ENCODE measurements at places on chromosomes 6 and 20.

DNA sequence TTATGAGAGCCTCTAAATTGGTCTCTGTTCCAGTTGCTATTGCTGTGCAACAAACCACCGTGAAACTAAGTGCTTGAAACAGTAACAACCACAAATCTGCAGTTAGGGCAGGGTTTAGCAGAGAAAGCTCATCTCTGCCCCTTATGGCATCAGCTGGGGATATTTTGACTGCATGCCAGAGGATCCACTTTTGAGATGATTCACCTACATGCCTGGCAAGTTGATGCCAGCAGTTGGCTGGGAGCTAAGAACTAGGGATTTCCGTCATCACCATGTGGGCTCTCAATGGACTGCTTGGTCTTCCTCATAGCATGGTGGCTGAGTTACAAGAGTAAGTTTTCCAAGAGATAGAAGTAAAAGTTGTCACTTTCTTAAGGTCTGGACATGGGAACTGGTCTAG lies 35.1 kb downstream of the PLCB4 start:
- DNase-seq = no peak

- DNase-seq = no peak
Measured at GRCh38 chr6:32244270-32244669, 20.4 kb upstream of the NOTCH4 start.

GRCh38 chr20:39518654-39519053 lies 556.5 kb downstream of the DHX35 start:
- no peak for DNase-seq

- DNase-seq = no peak
Measured at GRCh38 chr20:33401921-33402369, 626 bp upstream of the CDK5RAP1 start.

DNA sequence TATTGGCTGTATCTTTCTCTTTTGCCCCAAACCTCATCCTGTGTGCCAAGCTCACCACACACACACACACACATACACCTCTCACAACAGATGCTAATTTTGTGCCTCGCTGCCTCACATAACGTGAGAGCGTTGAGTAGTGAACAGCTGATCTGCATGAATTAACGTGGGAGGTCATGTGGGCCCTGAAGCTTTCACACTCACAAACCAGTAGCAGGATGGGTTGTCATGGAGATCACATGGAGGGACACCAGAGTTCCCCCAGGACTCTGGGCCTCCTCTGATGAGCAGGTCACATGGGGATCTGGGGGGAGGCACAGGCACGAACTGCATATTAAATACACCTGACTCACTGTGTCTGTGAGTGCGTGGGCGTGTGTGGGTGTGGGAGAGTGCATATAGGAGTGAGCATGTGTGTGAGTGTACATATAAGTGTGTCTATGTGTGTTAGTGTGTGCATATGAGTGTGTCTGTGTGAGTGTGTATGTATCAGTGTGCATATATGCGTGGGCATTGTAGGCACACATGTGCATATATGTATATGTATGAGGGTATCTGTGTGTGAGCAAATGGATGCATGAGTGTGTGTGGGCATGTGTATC lies 62.7 kb upstream of the SULF2 start:
- no peak for DNase-seq

- DNase-seq = no peak
Measured at GRCh38 chr6:101086473-101086872, 205.3 kb upstream of the ASCC3 start.

DNA sequence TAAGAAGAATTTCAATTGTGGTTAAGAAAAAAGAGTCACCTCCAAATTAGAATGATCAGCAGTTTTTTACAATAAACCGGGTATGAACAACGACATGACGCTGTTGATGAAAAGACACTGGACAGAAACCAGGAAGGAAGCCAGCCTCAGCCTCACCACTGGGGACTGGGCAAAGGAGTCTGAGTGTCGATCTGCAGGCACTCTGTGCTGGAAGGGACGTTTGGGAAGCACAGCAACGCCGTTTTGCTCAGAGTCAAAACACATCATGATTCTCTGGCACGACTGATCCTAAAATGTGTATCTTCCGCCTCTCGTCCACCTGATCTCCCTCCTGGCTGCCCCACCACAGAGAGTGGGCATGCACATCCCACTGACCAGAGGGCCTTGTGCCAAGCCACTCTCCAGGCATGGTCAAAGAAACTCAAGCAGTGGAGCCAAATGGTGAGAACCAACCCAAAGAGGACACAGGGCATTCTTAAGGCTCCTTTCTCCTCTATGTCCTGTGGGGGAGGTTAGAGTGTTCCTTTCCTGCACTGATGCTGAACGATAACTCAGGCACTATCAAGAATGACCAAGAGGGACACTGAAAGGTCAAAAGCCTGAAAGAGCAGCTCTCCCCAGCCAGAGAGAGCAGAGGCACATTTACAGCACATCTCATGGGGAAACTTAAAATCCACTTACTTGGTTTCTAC lies 68.8 kb downstream of the AGPAT4 start:
- DNase-seq = no peak

GRCh38 chr6:158879180-158879579 lies 60.0 kb upstream of the EZR start:
- DNase-seq = no peak

DNA sequence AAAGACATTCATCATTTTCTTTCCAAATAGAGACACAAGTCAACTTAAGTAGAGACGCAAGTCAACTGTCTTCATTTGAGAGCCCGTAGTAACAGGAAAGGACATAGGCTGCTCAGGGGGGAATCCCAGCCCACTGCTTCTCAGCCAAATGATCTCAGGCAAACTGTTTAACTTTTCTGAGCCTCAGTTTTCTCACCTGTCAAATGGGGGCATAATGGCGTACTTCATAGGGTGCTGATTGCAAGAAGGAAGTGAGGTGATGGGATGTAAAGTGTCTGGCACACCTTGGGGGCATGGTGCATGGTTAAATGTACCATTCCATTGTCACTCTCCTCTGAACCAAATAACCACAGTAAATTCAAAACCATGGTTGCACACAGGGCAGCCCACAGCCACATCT lies 96.5 kb downstream of the EYA2 start:
- no peak for DNase-seq
